ENCODE measurements at places on chromosomes 3 and 15.

GRCh38 chr3:142828703-142829305, 60.1 kb downstream of the PCOLCE2 start:
- peak; percentile 67 for DNase-seq

DNA sequence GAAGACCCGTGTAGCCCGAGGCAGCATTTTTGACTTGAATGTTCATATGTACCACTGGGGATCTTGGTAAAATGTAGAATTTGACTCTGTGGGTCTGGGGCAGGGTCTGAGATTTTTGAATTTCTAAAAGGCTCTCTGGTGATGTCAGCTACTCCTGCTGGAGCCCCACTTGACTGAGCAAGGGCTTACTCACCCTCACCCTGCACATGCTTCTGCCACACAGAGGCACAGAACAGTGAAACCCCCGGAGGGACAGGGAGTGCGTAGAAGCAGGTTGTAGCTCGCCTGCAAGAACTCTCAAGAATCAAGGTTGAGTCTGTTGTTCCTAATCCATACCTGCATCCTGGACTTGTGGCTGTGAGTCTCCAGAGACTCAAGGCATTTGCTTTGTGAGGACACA, 41.1 kb downstream of the SLCO3A1 start:
- no peak for DNase-seq

DNA sequence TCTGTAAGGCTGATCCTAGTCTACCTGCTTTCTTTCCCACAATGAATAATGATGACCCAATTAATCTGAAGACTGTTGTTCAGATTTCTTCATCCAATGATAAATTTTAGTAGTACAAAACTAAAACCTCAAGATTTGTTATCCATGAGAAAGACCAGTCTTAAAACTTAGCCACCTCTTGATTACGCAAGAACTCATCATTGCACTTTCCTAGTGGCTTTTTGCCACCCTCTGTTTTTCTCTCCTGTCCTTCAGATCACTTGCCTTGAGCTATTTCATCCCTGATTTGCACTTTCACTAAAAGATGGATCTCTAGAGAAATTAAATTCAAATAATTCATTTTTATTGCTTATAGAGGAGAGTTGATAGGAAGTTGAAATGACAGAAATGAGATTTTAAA, 142.7 kb upstream of the RBMS3 start:
- DNase-seq = no peak

DNA sequence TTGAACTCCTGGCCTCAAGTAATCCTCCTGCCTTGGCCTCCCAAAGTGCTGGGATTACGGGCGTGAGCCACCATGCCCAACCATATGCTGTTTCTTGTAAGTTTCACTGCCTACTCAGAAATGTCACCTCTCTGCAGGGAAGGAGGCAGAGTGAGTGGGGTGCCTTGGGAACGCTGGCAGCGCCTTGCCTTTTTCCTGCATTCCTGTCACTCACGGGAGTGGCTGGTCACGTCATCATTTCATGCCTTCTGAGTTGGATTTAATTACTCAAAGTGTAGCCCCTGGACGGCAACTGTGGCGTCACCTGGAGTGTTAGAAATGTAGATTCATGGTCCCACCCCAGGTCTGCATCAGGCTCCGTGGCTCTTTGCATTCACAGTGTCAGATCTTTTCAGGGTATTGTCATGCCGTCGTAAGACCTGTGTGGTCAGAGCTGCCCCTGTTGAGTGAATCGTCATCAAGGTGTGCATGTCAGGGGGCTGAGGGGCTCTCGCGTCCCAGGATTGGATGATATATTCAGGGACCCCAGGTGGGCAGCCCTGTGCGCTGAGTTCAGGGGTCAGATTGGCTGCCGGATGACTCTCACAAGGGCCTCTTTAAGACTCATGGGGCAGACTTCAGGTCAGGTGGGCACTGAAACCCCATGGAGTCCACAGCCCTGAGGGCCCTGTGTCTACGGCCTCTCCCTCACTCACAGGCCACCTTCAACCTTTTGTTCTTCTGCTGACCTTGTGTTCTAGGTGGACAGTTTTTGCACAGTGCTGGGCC, 65.9 kb upstream of the KLHL25 start:
- DNase-seq = no peak

- DNase-seq = no peak
These were observed 7.3 kb upstream of the LEKR1 start for GRCh38 chr3:156818890-156819289.

DNA sequence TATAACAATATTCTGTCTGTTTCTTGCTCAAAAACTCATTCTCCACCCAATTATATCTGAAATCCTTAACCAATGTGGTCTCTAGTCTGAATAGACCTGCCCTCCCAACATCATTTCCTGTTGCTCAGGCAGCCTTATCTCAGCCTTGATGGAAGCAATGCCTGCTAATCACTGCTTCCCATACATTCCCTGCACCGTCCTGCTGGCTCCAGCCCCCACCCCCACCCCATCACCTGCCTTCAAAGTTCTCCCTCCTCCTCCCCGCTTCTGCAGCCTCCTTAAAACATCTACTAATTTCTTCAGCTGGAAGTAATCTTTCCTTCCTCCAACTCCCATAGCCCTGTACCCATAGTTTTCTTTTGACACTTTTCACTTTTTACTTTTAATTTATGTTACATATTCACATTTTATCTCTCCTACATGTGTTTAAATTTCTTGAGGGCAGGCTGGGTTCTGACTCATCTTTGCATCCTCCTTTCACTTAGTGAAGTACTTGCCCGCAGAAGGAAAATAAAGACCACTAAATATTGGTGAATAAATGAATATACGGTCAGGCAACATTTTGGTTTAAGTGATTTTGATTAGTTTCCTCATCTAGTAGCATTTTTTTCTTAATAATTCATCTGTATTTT, 98.2 kb downstream of the MEIS2 start:
- no peak for DNase-seq

DNA sequence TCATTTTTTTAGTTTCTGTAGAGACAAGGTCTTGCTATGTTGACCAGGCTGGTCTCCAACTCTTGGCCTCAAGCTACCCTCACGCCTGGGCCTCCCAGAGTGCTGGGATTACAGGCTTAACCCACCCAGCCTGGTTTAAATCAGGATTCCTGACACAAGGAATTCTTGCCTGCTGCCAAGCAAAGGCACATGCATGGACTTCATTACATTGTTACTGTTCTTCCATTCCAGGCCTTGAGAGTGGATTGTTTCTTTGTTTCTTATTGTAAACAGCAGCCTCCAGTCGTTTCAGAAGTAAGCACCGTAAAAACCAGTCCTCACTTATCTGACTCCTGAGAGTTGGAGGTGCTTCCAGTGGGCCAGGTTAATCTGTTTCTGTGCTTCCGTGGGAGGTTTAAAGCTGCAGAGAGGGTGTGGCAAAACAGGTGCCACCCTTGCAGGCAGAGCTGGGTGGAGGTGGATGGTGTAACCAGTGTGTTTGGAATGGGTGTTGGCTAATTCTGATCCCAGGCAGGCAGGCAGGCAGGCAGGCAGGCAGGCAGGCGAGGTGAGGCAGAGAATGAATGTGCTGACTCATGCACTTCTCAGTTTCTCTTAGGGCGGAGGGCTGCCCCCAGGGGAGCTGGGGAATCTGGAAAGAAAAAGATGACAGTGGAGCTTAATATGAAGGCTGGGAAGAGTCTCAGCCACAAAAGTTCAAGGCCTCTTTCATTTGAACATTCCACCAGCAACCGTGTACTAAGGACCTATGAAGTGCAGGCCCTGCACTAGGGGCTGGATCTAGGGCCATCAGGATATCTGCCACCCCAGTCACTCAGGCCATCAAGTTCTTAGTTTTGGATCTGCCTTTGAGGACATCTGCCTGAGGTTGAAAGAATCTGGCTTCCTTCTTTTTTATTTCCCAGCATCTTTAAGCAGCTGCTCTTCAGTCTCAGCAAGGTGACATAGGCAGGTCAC, 37.0 kb upstream of the CDCP1 start:
- no peak for DNase-seq

GRCh38 chr3:55690726-55691125, 203.6 kb upstream of the WNT5A start:
- no peak for DNase-seq

DNA sequence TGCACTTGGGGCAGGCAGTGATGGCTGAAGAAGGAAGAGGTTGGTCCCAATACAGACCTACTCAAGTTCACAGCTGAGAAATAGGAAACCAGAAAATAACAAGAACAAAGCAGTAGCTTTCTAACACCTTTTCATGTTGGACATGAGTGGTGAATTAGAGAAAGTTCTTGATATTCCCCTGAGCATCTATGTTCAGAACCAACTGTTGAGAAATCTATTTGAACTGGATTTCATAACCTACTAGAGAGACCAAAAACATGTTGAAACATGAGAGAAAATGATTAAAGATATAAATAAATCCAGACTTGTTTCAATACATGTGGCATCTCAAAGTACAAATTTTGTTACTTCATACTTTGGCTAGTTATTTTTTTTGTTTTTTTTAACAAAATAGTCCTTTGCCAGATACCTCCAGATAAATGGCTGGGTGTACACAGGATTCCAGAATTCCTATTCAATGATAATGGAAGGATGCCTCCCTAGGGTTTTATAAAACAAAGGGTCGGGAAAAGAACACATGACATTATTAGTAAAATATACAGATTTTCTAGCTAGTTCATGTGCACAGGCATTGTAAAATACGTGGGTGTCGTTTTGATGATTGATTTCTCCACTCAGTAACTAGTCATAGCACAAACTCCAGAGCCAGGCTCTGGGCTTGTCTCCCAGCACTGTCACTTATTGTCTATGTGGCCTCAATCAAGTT, 34.4 kb upstream of the TNFSF10 start:
- DNase-seq = no peak

DNA sequence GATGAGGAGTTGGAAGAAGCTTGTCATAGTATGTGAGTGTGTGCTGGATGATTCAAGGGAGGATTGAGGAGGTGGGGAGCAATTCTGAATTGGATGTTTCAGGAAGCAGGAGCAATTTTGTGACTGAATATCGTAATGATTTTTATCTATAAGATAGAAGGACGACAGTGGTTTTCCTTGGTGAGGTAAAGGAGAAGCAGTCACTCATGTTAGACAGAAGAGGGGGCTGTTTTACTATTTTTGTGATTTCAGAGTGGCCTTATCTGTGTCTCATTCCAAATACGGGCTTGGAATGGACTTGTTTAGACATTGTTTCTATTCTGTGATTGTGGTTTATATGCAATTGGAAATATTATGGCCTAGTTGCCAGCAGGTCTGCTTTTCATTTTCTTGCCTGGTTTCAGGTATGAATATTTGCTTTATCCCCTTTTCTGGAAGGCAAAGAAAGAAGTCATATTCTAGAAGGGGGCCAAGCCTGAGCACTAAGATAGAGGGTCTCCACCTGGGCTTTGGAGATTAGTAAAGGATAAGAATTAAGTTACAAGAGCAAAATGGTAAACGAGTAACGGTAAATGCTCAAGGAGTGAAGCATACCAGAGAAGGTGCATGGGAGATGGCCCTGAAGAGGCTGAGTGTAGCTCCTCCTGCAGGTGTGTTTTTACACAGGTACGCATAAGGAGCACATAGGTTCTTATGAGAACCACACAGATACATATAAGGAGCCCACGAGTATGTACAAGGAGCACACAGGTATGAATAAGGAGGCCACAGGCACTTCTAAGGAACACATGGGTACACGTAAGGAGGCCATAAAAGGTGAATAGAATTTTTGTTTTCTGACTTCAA, 124.6 kb upstream of the KCNAB1 start:
- no peak for DNase-seq

GRCh38 chr15:93333796-93334195, 244.8 kb upstream of the RGMA start:
- DNase-seq = no peak

- DNase-seq = no peak
These were observed 36.9 kb upstream of the RYK start for GRCh38 chr3:134287512-134287911.

- no peak for DNase-seq
These were observed 104.8 kb downstream of the FILIP1L start for GRCh38 chr3:100009276-100010086.

DNA sequence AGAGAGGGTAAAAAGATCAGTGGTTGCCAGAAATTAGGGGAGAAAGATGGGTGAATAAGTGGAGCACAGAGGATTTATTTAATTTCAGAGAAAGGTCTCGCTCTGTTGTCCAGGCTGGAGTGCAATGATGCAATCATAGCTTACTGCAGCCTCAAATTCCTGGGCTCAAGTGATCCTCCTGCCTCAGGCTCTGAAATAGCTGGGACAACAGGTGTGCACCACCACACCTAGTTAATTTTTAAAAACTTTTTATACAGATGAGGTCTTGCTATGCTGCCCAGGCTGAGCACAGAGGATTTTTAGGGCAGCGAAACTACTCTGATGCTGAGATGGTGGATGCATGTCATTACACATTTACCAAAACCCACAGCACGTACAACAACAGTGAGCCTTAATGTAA, 20.9 kb upstream of the TLE3 start:
- DNase-seq = no peak

GRCh38 chr3:77313843-77314242, 273.9 kb downstream of the ROBO2 start:
- DNase-seq = no peak

GRCh38 chr3:132253262-132253878, 63.8 kb upstream of the ACP3 start:
- no peak for DNase-seq

- DNase-seq = peak; percentile 69
These were observed 127.0 kb downstream of the KLHL25 start for GRCh38 chr15:85667491-85668424.

GRCh38 chr3:142019794-142020320, 129.5 kb downstream of the TFDP2 start:
- DNase-seq = no peak

DNA sequence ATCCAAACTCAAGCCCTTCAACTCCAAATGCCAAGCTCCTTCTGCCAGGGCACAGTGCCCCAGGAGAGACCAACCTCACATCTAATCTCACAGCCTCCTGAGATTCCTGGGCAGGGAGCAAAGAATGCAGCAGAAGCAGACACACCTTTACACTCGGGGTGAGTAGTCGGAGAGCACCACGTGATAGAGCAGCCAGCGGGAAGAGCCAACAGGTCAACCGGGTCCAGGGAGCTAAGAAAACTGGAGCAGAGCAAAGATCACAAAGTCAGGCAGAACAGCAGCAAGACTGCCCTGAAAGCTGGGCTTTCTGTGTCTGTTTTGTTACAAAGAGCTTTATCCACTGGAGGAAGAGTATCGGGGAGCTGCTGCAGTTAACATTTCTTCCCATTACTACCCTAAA, 4.2 kb downstream of the B3GALNT1 start:
- no peak for DNase-seq

DNA sequence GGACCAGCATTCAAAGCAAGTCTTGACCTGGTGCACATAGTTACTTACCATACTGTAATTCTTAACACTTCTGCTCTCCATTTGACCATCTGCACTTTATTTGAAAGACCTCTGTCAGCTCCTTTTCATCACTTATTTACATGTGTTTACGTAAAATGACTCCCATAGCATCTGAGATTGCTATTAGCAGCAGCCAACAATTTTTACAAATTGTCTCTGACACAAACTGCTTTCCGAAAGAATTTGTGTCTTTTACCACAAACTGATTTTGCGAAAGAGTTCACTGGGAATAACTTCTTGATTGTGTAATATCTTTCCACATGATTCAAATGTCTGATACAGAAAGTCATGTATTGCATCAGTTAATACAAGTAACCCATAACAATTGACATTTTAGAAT, 144.1 kb upstream of the PEX5L start:
- no peak for DNase-seq

Measured in heart left ventricle (tissue), 16 donors.